Activated CD4-positive, alpha-beta T cell treated with anti-CD3 and anti-CD28 coated beads, Interleukin-2, amount 50 U/mL, for 24 hours (primary cell): ENCODE measurements at places on chromosomes 12 and 14.

DNA sequence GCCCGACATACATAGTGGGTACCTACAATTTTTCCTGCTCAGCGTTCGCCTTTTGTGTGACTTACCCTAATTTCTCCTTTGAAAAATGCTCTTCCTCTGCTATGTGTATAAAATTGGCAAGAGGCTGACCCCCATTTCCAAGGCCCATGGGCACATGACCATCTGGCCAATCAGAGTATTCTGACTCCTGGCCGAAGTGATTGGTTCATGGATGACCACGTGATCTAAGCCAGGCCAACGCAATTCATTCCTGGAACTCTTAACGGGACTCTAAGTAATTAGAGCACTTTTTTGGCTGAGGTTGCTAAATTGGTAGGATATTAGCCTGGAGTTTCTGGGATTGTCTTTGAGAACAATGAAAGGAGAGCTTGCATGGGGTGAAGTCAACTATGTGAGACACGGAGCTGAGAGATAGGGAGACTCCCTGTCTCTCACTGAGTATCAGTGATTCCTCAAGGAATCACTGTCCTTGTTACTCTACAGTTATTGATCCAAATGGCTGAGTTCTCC is 110.1 kb upstream of the TBX3 start:
- DNase-seq, result no peak

GRCh38 chr12:56202366-56202765 is 13.1 kb upstream of the SMARCC2 start:
- no peak for DNase-seq

DNA sequence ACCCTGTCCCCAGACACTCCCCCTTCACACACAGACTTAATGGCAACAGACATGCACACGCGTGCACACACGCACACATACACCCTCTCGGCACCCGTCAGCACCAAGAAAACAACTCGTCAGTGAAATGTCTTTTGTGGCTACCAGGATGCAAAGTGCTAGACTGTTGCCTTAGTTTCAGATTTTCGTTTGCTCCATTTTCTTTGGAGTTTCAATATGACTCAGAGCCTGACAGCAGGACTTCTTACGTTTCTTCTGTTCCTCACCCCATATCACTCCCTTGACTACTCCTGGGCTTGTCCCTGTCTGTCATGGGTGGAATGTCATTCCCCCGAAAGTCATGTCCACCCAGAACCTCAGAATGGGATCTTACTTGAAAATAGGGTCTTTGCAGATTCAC is 182.9 kb downstream of the GLT1D1 start:
- DNase-seq, result no peak

DNA sequence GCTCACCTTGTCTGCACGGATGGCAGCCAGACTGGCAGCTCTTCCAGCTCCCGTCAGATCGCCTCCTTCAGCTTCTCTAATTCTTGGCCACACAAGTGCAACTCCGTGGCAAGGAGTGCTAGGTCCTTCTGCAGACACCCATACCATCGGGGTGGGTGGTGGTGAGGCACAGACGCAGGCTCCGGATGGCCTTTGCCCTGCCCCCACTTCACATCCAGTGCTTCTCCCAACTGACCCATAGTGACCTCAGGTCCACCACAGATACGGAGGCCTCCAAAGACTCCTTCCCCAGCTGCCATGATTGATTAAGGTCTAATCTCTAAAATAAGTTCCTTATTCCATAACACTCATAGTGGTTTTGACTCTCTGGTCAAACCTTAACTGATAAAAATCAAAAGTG is 19.9 kb upstream of the CD27 start:
- DNase-seq, result no peak

DNA sequence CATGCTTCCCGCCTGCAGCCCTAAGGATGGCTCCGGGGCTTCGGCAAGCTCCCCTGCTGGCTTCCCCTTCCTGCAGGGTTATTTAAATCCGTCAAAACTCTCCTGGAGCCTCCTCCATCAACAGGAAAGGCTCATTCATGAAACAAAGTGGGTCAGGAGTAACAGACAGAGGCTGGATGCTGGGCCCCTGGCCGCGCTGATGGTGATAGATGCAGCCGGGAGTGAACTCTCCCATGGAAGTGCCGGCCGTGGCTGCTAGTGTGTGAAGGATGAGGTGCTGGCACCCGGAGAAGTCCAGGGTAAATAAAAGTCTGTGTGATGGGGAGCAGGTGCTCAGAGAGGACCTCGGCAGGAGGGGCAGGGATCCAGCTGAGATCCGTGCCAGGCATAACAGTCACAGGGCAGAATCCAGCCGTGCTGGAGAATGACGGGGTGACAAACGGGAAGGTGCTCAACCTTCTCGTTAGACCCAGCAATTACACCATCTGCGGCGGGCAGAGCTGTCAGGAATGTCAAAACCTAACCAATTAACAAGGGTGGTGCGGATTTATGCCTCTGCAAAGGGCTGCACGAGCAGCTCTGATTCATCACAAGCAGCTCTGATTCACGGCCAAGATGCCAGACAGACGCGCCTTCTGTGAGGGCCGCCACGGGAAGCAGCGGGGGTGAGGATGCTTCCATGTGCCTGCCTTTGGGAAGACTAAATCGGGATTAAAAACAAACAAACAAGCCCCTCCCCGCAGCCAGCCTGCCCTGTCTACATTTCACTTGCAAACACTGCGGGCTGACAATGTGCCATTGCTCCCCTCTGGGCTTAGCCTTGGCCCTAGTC is 55.6 kb downstream of the SYNE3 start:
- DNase-seq, result no peak

- no peak for DNase-seq
Observed at GRCh38 chr12:44574586-44574985, 301.5 kb downstream of the NELL2 start.

DNA sequence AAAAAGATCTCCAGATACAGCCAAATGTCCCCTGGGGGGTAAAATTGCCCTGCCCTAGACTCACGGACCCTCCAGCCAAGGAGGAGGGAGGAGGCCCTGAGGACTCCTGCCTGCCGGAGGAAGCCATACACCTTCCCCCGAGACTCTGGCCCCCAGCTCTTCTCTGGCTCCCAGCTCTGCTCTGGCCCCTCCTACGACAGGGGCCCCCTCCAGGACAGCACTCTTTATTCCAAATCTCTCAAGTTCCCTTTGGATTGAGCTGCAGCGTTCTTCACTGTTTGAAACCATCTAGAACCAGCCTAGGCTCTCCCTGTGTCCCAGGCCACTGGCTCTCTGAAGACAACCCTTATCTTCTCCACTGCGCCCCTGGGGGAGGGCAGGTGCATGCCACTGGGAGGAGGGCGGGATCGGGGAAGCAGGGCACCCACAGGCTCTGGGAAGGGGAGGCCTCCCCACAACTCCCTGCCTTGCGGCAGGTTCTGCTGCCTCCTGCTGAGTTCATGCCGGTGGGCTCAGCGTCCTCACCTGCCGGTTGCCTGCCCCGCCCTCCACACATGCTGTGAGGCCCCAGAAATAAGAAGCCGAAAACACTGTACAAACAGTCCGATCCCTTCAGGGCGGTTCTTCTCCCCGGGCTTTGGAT is 112.7 kb downstream of the DICER1 start:
- DNase-seq, result no peak

GRCh38 chr12:96070670-96071279 is 35.4 kb upstream of the LTA4H start:
- no peak for DNase-seq

- no peak for DNase-seq
Observed at GRCh38 chr12:81874586-81874985, 115.4 kb upstream of the PPFIA2 start.

- no peak for DNase-seq
Observed at GRCh38 chr12:116015525-116015924, 262.0 kb downstream of the MED13L start.

DNA sequence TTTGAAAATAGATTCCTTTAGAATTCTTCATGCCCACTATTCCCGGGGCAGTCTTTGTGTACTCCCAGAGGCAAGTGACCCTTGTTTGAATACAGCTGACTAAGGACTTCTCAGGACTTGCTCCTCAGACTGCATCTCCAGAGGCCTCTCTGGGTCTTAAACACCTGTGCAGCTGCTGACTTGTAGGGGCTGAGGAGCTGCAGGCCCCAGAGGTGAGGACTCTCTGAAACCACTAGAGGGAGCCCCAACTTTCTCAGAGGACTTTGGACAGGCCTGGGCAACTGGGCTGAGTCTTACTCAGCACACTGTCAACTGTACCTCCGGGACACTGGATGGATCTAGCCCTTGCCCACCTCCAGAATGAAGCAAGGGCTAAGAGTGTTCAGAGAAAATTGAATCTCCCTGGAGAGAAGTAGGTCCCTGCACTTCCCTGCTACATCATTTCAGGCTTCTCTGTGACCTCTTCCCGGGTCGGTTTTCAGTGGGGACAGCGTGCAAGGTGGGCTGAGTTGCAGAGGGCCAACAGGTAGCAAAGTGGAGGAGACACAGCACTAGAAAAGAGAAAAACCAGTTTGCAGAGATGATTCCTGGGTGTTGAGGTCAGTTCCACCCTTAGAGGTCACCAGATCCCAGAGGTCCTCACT is 164.6 kb downstream of the TMEM117 start:
- DNase-seq, result no peak

DNA sequence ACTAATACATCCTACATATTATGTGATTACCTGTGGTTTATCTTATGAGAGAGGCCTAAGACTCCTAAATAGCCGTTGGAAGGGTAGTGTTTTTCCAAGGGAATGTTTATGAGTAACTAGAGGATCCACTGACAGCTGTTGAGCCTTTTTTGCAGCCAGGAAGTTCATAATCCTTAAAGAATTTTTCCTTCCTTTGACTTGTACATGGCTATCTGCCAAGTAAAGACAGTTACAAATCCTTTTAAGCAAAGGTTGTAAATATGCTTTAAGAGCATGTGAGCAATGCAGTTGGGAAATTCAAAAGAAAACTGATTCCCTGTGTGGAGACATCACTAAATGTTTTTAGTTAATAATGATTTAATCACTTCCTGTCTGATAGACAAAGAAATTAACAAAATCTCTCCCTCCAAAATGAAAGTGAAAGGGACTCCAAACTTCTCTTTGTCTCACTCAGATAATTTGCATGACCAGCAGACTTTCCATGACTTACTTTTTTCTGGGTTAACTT is 333.8 kb downstream of the PDZRN4 start:
- DNase-seq, result peak; percentile 1

DNA sequence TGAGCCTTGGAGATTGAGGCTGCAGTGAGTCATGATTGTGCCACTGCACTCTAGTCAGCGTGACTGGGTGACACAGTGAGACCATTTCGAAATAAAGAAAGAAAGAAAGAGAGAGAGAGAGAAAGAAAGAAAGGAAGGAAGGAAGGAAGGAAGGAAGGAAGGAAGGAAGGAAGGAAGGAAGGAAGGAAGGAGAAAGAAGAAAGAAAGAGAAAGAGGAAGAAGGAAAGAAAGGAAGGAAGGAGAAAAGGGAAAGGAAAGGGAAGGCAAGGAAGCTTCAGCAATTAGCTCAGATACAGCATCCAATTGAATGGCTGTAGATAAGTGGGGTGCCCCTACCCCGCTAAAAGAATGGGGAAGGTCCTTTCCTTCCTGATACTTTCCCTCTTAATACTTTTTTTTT is 9.5 kb upstream of the NAA30 start:
- DNase-seq, result no peak

- DNase-seq, result no peak
Observed at GRCh38 chr14:26394150-26394810, 203.6 kb downstream of the NOVA1 start.

DNA sequence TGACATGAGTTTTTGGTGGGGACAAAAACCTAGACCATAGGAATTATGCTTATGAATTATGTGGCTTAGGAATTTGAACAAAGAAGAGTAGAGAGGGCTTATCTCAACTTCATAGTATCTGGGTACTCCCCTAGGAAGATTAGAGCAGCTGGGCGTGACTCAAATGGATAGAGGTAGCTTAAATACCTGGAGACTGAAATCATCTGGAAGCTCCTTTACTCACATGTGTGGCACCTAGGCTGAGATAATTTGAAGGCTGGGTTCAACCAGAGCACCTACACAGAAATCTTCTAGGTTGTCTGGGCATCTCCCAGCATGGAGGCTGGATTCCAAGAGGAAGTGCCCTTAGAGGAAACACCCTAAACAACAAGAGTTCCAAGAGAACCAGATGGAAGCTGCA is 393.9 kb downstream of the ADAMTS20 start:
- DNase-seq, result no peak

- no peak for DNase-seq
Observed at GRCh38 chr12:7042842-7043241, 17.7 kb upstream of the C1S start.

GRCh38 chr12:17810399-17810798 is 279.6 kb downstream of the RERGL start:
- no peak for DNase-seq

- DNase-seq, result no peak
Observed at GRCh38 chr14:64549791-64550620, at the start of gene PPP1R36. Gene PPP1R36 (plus strand): TSS chr14:64549961. CDS start chr14:64549998, 37 bp downstream.

DNA sequence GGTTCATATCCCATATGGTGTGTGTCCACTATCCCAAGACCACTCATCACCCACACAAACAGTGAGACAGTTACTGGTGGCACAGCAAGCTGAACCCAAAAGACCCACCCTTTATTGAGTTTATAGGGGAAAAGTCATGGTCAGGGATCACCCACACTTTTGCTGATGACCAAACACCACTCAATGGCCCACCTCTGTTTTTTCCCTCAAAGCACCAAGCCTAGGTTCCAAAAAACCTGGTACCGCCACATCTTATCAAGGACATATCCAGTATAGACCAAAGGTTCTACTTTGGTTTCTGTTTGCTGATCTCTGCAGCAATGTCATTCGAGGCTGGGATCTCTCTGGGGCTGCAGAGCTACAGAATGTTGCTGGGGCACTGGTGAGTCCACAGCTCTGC is 19.7 kb upstream of the OR6S1 start:
- no peak for DNase-seq

DNA sequence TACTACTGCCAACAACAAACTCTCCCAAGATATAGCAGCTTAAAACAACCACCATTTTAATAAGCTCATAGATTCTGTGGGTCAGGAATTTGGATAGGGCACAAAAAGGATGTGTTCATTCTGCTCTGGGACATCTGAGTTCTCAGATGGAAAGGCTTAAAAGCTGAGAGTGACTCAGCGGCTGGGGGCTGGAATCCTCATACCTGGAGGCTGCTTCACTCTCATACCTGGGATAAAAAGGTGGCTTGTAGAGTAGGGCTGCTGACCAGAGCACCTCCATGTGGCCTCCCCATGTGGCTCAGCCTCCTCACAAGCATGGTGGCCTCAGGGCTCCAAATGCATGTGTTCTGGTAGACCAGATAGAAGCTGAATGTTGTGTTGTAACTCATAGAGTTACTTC is 20.2 kb upstream of the PELI2 start:
- no peak for DNase-seq

DNA sequence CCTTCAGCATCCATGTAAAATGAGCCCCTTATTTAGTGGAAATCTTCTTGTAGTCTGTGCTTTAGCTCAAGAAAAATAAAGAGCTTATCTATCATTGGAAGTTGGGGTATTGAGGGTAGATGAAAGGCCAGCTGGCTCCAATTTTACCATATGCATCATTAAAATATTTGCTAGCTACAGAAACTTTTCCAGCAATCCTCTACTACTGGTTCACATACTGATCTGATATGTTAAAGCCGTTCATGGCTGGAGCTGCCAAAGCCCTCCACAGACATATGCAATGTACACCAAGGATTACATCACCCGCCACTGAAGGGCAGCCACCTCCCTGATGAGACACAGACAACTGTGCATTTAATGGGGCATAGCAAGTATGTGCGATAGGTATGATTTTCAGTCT is 1205.3 kb downstream of the GALC start:
- DNase-seq, result no peak
